ENCODE measurements at places on chromosomes 16 and 17.

DNA sequence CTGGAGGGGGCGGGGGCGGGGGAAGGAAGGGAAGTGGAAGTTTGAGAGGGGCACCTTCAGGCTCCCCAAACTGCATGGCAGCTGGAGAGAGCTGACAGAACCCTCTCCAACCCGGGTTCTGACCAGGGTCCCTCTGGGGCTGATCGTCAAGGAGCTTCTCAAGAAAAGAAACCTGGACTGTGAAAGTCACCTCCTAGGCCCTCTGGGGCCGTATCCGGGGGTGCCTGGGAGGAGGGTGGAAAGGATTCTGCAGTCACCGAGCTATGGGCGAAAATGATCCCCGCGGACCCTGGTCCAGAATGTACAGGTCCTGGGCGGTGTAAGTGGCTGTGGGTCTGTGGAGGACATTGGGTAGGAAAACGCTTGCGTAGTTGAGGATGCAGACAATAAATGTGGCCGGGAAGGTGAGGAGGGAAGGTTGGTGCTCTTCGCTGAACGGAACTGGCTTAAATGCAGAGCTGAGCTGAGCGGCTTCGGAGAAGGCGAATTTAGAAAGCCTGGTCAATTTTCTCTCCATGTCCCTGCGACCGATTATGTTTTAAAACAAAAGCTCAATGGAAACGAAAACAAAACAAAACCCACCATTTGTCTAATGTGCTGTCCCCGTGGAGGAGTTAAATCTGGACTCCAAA, 3.6 kb upstream of the LHX1 start:
- DNase-seq: no peak

DNA sequence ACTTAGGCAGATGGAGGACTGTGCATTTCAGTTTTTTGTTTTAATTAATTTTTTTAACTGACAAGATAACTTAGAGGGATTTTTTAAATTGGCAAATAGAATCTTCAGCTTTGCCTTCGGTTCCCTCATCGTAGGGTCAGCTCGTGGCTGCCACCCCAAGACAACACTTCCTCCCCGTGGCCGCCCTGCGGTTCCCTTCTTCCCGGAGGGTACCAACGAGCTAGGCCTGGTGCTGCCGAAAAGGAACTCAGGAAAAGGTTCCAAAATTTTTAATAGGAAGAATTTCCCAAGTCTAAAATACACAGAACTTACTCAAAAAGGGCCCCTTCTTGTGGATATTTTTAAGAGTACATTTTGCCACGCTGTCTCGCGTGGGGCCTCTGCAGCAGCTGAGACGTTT, 210.4 kb upstream of the CHMP6 start:
- DNase-seq: no peak

- no peak for DNase-seq
Observed at GRCh38 chr17:49100601-49101000, 32.0 kb upstream of the B4GALNT2 start.

DNA sequence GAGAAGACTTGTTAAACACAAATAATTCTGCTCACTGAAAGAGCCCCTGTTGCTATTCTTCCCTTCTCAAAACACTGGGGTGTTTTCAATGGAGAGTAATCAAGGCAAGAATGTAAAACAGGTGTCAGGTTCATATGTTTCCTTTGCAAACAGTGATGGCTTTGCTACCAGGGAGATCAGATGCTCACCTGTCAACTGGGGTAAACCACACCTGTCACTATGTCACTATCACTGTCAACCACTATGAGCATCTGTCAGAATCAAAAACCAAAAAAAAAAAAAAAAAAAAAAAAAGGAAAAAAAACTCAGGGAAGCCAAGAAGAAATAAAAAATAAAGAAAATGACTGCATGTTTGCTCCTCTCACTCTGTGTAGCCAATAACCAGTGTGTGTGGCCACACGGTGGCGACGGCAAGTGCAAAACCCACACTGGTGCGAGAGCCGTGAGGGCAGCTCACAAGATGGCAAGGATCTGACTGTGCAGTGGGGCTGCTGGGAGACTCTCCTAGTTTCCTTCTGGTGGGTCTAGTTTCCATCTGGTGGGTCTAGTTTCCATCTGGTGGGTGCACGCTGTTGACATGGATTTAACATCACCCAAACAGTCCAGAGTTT, 22.7 kb downstream of the USP22 start:
- no peak for DNase-seq

DNA sequence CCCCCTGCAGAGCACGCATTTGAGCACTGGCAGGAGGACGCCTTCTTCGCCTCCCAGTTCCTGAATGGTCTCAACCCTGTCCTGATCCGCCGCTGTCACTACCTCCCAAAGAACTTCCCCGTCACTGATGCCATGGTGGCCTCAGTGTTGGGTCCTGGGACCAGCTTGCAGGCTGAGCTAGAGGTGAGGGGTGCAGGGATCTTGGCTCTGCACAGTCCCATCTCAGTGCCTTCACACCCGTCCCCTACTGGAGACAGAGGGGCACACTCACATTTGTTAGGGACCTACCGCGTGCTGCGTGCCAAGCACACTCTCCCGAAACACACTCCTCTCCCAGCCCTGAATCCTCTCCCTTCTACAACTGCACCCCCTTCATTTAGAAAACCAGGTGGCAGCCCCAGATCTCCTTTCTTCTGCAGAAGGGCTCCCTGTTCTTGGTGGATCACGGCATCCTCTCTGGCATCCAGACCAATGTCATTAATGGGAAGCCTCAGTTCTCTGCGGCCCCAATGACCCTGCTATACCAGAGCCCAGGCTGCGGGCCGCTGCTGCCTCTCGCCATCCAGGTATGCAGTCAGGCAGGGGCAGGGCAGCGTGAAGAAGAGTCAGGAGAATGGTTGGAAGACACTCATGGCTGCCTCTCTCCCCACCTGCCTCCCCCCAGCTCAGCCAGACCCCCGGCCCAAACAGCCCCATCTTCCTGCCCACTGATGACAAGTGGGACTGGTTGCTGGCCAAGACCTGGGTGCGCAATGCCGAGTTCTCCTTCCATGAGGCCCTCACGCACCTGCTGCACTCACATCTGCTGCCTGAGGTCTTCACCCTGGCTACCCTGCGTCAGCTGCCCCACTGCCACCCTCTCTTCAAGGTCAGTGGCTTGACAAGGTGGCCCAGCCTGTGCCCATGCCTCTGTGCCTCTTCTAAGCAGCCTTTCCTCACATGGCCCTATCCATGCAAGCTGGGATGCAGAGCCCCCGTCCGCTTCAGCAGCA, 6.3 kb downstream of the ALOX15B start:
- DNase-seq: no peak

- no peak for DNase-seq
Observed at GRCh38 chr17:6461792-6462524, 17.7 kb downstream of the PIMREG start.

- no peak for DNase-seq
Observed at GRCh38 chr17:43359469-43360110, 39.2 kb upstream of the ARL4D start.

GRCh38 chr17:29495011-29495410, 71.8 kb downstream of the ABHD15 start:
- DNase-seq: no peak

DNA sequence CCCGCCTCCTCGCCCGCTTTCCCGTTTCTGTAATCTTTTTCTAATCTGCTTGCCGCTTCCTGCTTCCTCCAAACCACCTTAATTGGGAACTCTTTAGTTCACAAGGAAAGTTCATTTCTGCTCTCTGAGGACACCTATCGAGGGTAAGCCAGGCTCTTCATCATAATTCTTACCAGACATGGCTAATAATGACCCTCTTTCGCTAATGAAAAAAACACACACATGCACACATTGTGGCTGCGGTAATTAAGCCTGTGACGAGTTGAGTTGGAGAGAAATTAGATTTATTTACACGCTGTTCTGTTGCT, 100.6 kb downstream of the ZNF423 start:
- no peak for DNase-seq

- no peak for DNase-seq
Observed at GRCh38 chr17:70137451-70138230, 31.7 kb upstream of the KCNJ2 start.

- no peak for DNase-seq
Observed at GRCh38 chr16:23222929-23223328, 40.4 kb downstream of the SCNN1G start.

DNA sequence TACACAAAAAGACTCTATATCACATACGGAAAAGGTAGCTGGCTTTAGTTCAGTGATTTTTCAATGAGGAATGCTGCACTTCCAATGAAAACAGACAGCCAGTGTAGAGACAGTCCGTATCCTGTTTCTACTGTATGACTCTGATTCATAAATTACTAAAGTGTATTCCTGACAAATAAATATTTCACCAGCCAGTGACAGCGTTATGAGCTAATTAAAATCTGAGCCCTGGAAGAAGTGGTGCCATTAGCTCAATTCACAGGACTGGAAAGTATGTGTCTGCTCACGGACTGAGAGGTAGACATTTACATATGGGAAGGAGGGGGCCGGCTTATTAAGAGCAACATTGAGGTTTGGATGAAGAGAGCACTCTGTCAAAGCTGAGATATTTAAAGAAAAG, 207.9 kb upstream of the RBFOX1 start:
- DNase-seq: no peak

GRCh38 chr17:20191056-20191455, 181.9 kb downstream of the SPECC1 start:
- DNase-seq: no peak

GRCh38 chr16:17467923-17468540, 2.7 kb downstream of the XYLT1 start:
- DNase-seq: peak; percentile 19

DNA sequence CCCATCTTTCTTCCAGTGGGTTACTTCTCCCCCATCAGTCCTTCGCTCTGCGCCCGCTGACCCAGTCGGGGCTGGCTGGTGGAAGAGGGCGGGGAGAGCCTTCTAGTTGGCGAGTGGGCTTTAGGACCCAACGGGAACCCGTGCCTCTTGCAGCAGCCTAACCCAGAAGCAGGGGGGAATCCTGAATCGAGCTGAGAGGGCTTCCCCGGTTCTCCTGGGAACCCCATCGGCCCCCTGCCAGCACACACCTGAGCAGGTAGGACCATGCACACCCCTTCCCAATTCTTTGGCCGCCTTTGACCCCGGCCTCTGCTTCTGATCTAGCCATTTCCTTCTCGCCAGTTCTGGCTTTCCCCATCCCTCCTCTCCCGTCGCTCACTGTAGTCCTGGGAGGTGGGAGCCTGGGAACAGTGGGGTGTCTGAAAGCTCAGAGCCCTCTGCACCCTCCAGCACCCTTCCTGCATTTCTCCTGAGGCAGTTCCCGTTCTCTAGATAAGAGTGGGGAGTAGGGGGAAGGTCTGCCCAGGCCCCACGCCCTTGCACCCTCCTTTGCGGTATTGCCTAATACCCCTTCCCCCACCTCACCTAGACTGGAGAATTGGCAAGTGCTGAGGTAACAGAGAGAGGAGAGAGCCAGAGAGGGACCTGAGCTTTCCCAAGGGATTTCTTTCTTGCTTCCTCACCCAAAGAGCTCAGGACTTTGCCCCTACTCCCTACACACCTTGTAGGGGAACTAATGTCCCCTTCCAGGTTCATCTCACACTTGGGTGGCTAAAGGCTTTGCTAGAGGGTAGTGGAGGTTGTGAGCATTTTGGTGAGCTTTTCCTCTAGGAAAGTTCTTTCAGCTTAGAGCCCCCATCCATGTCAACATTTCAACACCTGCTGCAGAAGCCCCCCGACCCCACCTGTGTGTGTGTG, at the start of gene RARA:
TSS of gene RARA (plus strand) at position 150 of the 918 bp plus-strand sequence. CDS start 22,039 bp downstream, outside the sequence.
- no peak for DNase-seq

GRCh38 chr17:6796887-6797490, 21.0 kb downstream of the FBXO39 start:
- no peak for DNase-seq

GRCh38 chr17:51636291-51636690, 375.9 kb downstream of the UTP18 start:
- DNase-seq: no peak

- no peak for DNase-seq
Observed at GRCh38 chr17:79937391-79938335, 98.0 kb downstream of the TBC1D16 start.

DNA sequence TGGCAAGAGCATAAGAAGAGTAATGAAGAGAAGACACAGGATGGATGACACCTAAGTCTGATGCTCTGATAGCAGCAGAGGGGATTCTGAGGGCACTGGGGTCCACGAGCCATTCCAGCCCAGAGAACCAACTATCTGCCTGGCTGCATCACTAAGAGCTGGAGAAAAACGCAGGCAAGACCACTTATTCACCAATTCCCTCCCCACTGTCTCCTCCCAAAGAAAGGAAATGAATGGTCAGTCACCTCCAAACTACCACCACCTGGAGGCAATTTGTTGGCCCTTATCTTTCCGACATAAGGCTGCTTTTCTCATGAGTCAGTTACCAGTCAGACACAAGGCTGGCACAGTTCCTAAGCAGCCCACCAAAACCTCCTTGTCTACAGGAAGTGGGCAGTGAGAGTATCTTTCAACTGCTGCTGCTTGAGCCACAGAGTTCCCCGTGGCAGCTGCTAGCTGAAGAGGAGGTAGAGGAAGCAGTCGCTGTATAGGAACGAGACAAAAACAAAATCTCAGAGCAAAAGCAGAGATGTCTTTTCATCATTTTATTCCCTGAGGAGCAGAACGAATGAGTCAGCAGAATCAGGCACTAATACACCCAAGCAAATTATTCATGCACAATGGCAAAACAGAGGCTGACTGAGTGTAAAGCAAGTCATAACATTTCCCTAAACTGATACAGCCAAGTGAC, 111.1 kb downstream of the SMG6 start:
- peak; percentile 17 for DNase-seq
